ENCODE measurements at places on chromosomes 5 and 9.

DNA sequence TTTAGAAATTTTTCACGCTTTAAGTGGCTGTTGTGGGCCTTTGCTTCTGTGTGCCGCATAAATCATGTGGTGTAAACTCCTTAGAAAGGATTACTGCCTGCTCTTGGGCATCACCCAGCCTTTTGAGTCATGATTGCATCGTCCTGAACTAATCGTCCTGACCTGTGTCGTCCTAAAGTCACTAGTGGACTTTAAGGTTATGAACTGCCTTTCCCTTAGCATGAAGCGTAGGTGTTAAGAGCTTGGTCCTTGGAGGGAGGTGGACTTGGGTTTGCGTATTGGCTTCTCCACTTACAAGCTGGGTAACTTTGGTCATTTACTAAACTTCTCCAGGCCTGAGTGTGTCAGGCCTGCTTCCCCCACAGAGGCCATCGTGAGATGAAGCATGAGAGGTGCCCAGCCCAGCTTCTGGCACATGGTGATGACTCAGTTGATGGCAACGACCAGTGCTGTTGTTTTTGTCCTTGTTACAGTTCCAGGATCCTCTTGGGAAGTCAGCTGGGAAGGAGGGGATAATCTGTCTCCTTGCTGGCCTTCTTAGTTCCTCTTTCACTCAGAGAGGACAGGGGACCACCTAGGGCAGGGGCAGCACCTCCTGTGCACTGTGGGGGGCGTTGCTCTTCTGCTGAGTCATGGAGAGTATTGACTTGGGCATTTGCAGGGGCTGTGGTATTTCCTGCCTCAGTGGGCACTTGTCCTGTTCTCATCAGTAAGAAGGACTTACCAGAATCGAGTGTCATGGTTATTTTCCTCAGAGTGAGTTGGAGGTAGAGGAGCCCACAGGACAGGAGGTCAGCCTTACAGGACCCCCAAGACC is 54.2 kb upstream of the NCS1 start:
- DNase-seq = peak; percentile 88

GRCh38 chr5:73198833-73199592 is 26.0 kb downstream of the TMEM174 start:
- DNase-seq = no peak

GRCh38 chr5:14097998-14098471 is 45.1 kb upstream of the TRIO start:
- DNase-seq = no peak

DNA sequence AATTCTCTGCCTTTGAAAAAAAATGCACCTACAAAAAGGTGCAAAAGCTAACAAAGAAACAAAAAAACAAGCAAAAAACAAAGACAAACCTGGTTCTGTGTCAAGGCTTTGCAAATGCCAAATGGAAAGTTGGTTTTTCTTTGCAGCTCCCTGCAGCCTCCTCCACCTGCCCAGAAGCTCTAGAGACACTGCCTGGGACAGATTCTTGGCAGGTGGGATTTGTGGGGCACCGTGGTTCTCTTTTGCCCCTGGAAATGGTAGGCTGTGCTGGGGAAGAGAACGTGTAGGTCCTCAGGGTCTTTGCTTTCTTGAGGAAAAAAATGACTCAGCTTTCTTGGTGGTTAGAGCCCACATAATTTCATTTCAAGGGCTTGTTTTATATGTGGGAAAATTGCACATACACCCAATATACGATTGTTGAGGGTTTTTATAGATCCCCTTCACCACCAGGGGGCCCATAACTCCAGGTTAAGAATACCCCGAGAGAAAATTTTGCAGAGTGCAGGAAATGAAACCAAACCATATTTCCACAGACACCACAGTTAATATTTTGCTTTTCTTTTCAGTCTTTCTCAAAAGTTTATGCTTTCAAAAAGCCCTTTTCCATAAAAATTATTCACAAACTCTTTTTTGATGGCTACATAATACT is 58.7 kb downstream of the NXNL2 start:
- DNase-seq = peak; percentile 58

DNA sequence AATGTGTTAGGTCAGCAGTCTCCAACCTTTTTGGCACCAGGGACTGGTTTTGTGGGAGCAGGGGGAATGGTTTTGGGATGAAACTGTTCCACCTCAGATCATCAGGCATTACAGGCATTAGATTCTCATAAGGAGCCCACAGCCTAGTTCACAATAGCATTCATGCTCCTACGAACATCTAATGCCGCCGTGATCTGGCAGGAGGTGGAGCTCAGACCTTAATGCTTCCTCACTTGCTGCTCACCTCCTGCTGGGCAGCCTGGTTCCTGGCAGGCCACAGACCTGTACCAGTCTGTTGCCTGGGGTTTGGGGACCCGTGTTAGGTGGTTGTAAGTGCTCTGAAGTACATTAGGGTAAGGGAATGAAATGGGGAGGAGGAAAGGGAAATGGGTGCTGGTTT is 9.7 kb upstream of the CTNNA1 start:
- peak; percentile 73 for DNase-seq

GRCh38 chr5:167639766-167640165 is 651.7 kb upstream of the WWC1 start:
- no peak for DNase-seq

DNA sequence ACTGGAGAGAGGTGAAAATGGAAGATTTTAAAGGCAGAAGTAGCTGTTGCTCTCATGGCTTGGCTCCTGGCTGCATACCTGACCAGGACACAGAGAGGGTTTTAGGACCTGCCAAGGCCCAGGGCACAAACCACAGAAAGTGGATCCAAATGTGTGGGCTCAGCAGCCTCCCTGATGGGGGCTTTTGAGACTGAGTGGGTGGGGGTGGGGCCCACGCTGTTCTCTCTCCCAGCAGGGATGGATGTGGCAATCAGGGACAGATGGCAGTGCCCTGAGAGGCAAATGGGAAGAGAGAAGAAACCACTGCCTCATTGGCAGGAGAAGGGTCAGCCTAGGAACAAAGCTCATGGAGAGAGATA is 34.9 kb upstream of the TIFAB start:
- DNase-seq = no peak

DNA sequence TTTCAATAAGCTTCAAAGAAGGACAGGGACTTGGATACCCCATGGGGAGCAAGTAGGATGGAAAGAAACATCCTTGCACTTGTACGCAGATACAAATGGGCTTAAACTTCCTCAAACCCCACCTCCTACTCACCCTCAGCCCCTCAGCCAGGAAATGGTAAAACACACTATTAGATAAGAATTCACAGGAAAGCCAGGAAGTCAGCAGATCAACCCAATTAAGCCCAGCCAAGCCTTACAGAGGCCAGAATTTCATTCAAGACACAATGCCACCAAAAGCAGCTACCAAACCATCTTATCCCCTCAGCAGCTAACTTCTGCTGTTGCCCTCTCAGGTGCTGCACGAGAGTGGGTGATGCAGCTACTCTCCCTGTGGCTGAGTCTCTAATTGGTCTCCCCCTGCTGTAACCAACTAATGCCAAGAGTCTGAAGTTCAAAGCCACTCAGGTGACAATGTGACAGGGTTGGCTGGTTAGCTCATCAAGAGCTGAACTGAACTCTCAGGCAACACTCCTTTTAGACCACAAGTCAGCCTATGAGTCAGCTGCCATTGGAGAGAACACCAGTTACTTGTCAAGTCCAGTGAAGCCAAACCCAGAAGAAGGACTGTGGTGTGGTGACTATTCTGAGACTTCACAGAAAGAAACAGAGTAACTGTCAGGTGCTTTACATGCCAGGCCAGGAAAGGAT is 201.9 kb downstream of the ZNF608 start:
- no peak for DNase-seq

GRCh38 chr9:133979273-133979920 is 12.7 kb downstream of the VAV2 start:
- DNase-seq = peak; percentile 64
